Natural killer cell (primary cell): ENCODE measurements at places on chromosomes 6 and 20.

GRCh38 chr6:65116326-65116725, 590.7 kb downstream of the EYS start:
- no peak for DNase-seq

DNA sequence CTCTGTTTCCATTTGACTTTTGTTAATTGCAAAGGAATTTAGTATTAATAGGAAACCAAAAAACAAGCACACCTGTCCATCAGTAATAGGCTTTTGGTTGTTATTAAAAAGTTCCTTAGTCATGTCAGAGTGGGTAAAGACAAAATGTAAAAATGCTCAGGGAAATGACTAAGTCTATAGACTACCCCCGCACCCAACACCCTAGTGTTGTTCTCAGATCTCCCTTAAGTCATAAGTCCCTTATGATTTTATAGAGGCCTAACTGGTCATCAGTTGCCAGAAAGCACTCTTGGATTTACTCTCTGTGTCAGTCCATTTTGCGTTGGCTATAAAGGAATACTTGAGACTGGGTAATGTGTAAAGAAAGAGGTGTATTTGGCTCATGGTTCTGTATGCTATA, 52.8 kb downstream of the MAP3K4 start:
- no peak for DNase-seq

- DNase-seq, result no peak
Measured at GRCh38 chr20:19949195-19949867, 67.8 kb upstream of the NAA20 start.

DNA sequence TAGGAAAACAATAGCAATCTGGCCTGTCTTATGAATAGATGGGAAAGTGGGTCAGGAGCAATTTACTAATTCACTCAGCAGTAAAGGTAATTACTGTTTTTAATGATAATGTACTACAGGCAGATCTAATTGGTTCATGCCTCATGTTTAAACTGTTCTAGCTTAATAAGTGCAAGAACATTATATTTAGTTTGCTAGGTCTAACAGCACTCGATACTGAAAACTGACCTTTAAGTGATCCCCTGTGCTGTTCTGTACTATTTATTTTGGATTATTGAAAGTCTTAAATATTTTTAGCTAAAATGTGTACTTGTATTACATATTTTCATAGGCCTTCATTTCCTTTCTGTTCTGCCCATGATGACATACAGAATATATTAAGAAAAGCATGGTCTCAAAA, 998.0 kb upstream of the GJE1 start:
- no peak for DNase-seq

- DNase-seq, result no peak
Measured at GRCh38 chr20:41011551-41012067, 17.0 kb upstream of the TOP1 start.

DNA sequence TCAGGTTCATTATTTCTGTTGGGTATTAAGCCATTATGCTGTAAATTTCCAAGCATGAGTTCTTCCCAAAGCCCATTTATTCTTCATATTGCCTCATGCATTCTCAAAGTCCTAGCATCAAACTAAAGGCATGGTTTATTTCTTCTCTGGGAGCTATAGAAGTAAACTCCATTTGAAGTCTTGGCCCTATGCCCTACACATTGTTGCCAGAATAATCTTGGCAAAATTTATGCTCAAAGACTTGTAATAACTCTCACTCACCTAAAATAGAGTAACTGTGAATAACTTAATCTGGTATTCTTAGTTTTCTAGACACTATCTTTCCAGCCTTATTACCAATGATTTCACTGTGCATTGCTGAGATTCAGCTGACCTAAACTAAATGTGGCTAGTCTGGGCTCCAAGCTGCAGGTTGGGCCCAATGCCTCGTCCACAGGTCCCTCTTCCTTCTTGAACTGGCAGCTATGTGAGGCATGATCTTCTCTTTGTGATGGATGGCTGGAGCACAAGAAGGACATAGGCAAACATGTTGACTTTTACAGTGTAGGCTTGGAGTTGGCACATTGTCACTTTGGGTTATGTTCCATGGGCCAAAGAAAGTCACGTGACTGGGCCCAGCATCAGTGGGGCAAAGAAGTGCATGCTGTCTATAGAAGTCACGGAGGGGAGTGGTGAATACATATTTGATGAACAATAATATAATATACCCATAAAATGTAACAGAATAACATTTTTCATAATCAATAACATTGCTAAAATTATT, 39.1 kb upstream of the ANKEF1 start:
- no peak for DNase-seq

- no peak for DNase-seq
Measured at GRCh38 chr20:10079964-10080363, 45.2 kb downstream of the ANKEF1 start.

DNA sequence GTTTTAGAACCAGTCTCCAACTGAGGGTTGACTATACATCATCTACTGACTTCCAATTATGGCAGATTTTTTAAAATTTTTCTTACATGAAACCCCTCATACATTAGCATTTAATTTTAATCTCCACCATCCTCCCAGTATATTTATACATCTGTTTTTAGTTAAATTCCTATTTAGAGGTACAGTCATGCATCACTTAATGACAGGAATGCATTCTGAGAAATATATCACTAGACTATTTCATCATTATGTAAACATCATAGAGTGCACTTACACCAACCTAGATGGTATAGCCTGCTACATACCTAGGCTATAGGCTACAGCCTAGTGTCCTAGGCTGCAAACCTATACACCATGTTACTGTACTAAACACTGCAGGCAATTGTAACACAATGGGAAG, 316.7 kb upstream of the MARCKS start:
- DNase-seq, result no peak

DNA sequence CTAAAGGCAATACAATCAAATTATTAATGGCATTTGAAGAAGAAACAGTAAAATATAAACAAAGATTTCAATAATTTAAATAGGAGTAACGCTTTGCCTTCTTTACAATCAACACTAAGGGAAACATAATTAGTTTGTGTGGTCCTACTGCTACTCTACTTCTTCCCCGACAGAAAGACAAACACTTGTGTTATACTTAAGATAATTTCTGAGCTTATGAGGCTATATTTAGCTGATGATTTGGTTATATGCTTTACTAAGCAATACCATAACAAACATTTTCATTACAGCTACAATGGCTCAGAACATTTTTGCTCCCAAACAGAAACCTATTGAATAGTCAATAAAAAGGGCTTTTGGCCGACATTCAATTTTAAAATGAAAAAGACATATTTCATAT, 1217.2 kb upstream of the GJE1 start:
- DNase-seq, result no peak

- no peak for DNase-seq
Measured at GRCh38 chr6:34526241-34526972, 29.7 kb downstream of the SPDEF start.

- DNase-seq, result no peak
Measured at GRCh38 chr6:69758214-69758613, 38.6 kb downstream of the LMBRD1 start.

DNA sequence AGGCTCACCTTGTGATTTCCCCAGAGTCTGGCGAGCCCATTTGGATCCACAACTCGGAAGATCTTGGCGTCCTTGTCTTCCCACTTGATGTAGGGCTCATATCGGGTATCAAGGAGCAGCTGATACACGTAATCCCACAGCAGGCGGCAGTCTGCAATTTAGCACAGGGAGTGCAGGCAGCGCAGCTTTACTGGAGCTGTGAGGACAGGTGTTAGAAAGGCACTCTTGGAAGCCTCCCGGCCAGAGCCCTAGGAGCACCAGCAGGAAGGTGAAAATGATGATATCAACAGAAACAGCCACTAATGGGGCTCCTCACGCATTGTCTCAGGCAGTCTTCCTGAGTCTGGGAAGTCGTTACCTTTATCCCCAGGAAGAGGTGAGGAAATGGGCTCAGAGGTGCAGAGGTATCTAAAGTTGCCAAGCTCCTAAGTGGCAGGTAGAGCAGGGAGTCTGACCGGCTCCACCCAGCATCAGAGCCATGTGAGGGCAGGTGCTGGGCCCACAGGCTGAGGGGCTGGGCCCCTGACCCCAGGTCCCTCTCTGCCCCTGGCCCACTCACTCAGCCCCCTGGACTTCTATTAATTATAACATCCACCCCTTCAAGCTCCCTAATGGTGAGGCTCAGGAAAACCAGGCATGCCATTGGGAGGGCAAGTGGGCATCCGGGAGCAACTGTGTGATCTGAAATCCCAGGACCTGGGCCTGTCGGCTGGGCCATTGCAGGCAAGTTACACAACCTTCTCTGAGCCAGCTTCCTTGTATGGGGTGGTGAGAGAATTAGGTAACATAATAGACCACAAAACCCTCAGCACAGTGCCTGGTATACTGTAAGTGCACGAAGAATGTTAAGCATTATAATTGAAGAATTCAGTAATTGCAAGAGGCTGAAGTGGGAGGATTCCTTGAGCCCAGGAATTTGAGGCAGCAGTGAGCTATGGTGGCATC, 18.3 kb downstream of the ETV7 start:
- DNase-seq, result no peak

DNA sequence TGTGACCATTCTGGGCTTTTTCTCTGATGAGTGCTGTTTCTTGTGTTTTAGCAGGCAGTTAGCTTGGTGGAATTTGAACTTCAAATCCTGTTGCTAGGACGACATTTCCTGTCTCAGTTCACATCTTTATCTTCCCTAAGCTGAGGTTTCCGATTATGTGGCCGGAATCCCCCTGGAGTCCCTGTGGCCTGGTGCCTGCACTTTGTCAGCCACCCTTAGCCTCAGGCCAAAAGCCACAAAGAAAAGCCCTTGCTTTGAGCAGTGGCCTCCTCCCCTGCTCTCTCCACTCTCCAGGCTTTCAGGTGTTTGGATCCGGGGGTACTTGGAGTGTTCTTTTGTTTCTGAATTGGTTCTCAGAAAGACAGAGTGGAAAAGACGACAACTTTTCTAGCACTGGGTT, 59.9 kb upstream of the PMEPA1 start:
- DNase-seq, result no peak

GRCh38 chr6:10479939-10480700, 41.0 kb upstream of the GCNT2 start:
- DNase-seq, result no peak

- no peak for DNase-seq
Measured at GRCh38 chr20:35150846-35151579, 3.9 kb upstream of the EDEM2 start.

- DNase-seq, result no peak
Measured at GRCh38 chr6:42556462-42556861, 7.4 kb upstream of the UBR2 start.

- DNase-seq, result no peak
Measured at GRCh38 chr6:112041535-112041934, 12.4 kb upstream of the CCN6 start.

DNA sequence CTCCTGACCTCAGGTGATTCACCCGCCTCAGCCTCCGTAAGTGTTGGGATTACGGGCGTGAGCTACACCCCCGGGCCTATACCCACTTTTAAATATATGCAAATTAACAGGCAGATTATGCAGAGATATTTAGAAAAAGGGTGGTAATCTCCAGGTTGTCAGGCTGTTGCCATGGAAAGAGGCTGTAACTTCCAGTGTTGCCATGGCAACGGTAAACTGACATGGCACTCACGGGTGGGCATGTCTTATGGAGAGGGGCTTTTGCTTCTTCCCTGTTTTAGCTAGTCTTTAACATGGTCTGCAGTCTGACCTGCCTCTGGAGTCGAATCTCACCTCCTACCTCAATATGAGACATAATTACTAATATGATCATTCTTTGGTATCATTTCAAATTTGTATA, 44.9 kb downstream of the ZNF334 start:
- DNase-seq, result no peak

- no peak for DNase-seq
Measured at GRCh38 chr20:24501764-24502556, 32.5 kb downstream of the SYNDIG1 start.

DNA sequence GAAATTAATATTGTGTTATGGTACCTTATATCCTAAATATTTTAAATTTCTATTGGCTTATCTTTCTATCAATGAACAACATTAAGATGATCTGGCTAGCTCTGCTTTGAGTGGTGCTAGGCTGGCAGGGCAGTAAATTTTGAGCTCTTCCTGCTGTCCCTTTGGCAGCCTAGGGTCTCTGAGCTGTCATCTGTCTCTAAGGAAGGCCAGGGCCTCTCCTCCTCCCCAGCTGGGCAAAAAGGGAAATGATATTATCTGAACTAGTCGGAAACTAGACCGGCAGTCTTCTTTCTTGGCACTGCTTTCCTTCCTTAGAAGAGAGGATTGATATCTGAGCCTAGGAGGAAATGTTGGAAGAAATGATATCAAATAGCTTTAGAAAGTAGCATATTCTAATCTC, 176.7 kb upstream of the BTBD3 start:
- no peak for DNase-seq

GRCh38 chr20:40192081-40192480, 497.0 kb downstream of the MAFB start:
- DNase-seq, result no peak

DNA sequence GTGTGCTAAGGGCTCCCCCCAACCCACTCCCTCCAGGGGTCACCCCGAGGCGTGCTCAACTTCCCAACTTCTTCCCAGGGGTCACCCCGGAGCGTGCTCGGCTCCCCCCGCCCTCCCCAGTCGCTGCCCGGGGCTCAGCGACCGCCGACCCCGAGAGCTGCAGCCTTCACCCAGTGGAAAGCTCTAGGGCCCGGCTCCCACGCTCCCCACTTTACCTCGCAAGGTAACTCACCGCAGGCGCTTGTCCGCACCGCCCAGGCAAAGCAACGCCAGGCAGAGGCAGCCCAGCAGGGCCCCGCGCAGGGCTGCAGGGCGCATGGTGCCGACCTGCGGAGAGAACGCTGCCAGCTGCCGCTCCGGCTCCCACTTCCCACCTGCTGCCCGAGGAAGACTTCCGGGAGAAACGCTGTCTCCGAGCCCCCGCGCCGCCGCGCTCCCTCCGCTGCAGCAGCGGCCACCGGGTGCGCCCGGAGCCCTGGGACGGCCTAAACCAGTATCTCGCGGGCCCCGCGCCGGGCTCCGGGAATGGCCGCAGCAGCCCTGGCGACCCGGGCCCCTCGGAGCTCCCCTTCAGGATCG, 396 bp downstream of the RNASET2 start:
- no peak for DNase-seq

- no peak for DNase-seq
Measured at GRCh38 chr6:142683714-142684141, 261.2 kb downstream of the HIVEP2 start.

DNA sequence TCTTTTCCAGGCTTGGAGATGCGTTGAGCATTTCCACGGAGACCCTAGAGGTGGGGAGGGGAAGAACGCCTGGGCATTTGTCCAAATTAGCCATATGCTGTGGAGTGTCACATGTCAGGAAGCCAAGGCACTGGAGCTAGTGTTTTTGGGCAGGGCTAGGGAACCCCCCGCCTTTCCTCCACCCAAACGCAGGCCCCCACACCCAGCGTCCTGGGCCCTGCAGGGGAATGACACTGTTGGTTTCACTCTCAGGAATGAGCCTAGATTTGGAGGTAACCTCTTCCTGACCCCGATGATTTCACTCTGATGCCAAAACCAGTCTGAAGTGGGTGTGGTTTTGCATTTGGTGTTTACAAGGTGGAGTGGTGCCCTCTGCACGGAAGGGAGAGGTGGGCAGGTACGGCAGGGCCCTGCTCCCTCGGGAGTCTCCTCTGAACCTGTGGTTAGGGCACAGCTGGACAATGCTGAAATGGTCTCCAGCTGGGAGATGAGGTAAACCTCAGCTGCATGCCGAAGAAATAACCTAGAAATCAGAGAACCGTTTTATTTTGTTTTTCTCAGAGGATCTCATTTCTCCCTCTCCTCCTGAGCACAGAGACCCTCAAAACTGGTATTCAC, 29.5 kb downstream of the MTHFD1L start:
- peak; percentile 28 for DNase-seq
